ENCODE measurements at places on chromosomes 3 and 15.

GRCh38 chr3:165523801-165524200 lies 313.4 kb downstream of the BCHE start:
- no peak for DNase-seq

DNA sequence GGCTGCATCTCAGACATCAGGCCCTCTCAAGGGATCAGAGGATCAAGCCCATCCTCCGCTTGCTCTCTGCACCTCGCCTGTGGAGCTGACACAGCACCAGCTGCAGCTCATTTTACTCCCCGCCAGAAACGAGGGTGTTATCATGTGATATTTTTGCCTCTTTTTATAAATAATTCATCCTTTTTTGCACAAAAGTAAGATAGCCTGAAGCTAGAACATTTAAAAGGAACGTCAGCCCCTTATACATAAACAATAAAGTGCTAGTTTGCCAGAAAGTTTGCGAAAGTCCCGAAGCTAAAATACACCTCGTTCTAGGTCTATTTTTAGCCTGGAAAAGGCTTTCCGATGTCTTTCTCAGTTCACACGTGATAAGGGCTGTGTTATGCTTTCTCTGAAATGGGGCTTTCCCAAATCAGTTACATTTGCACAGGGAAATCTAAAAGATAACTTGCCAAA lies 9.6 kb upstream of the FAM174B start:
- DNase-seq, result no peak

DNA sequence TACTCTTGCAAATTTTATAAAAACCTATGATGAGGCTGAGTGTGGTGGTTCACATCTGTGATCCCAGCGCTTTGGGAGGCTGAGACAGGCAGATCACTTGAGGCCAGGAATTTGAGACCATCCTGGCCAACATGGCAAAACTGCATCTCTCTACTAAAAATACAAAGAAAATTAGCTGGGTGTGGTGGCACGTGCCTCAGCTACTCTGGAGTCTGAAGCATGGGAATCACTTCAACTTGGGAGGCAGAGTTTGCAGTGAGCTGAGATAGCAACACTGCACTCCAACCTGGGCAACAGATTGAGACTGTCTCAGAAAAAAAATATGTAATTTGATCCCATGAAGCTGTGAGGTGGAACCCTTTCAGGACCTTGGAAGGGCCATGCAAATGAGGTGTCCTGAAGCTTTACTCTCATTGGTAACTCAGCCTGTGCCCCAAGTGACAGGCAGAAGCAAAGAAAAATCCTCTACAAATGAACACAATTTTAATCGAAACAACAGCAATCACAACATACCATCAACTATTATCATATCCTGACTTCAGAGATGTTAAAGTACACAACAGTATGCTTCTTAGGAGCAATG lies 84.6 kb upstream of the CDV3 start:
- no peak for DNase-seq

DNA sequence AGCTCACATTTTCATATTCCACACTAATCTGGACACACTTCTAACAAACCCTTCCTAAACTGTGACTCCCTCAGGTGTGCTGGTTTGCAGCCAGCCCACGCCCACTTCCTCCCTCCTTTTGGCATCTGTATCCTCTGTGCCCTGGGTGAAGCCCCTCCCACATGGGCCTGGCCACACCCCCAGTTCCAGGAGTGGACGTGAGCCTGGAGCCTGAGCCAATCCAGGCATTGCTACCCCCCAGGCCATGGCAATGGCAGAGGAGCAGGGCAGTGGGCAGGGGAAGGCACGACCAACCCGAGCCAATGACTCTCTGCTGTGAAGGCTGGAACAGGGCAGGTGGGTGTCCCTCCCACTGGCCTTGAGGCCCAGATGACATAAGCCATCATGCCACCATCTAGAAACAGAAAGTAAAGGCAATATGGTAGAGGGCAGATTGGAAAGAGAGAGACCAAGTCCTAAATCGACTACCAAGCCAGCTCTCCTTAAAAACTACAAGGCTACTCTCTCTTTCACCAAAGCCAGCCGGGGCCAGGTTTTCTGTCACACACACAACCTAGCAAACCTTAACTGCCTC lies 18.6 kb downstream of the FAM174B start:
- no peak for DNase-seq

- no peak for DNase-seq
Observed at GRCh38 chr3:35789042-35789831, 149.9 kb downstream of the ARPP21 start.

DNA sequence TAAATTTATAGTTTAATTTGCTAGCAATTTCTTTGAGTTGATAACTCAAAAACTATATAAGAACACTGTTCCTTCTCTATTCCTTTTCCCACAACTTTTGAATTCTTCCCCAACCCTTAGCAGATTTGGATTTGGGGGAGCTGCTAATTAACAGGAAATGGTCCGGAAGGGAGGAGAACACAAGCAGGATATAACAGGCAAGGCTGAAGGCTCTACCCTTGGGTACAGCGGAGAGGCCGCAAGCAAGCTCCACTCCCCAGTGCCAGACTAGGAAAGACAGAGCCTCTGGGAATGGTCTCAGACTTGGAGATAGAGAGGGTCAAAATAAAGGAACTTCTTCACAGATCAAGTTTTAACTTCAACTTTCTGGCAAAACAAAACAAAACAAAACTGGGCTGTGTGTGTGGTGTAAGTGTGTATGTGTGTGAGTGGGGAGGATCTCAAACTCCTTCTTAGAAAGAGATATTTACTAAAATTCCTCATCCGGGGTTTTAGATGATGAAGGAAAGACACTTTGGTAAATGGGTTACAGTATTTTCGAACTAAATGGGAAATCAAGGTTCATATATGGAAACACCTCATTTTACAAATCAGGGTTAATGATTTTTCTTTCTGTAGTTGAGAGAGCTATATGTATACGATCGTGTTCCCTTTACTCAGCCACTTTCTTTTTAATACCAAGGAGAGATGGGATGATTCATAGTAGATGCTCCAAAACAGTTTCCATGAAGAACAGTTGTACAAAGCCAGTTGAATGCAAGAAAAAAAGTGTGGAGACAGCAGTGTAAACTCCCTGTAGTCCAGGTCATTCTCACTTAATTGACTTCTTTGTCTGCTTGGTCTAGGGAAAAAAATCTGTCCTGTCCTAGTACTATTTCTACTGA lies 161.1 kb downstream of the TP63 start:
- no peak for DNase-seq

Data from stimulated activated CD4-positive, alpha-beta T cell treated with anti-CD3 and anti-CD28 coated beads, TNF-alpha, amount 100 ng/mL, for 1 hour (primary cell).